ENCODE measurements at places on chromosomes 12 and 14.

DNA sequence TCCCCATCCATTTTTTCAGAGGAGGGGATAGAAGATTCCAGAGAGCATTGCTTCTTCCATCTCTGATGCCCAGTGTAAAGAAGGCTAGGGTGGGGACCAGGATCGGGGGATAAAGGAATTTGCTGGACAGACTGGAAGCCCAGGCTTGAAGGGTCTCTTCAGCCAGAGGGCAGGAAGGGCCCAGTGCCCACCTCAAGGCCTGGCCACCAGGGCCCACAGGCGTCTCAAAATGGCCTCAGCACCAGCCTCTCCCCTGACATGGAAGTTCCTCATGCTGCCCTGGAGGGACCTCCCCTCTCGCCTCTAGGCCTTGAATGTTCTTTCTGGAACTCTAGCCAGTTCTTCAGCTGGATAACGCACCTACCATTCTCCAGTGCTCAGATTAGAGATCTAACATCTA, 2.8 kb downstream of the RPS6KL1 start:
- no peak for DNase-seq

- no peak for DNase-seq
These were observed 2.5 kb downstream of the MYH7 start for GRCh38 chr14:23432946-23433345.

DNA sequence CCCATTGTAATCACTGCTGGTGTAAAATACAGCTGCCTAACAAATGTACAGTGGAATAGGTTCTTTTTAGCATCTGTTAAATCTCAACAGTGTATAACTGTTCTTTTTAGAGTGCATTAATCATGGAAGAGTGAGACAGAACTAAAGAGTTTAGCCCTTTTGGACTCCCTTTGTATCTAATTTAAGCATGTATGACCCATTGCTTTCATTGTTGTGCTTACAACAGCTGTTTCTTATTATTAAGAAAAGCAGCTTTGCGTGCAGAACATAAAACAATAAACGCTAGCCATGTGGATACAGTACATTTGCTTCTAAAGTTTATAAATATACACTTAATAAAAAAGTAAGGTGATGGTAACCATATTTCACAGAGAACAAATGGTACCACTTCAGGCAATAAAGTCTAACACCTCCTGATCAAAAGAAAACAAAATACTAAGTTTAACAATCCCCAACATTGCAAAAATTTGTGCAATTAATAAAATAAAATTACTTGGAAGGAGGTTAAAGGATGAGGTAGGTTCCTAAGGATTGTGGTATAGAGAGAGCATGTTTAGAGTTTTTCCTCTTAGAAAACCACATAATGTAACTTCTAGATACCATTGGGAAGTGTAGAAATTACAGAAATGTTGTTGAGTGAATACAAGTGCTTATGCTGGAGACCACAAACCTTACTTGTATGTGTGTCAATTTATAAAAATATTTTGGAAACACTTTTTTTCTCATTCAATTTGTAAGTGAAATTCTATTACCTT, 448.7 kb downstream of the SLC6A15 start:
- peak; percentile 86 for DNase-seq

GRCh38 chr14:34340025-34340625, 121.9 kb downstream of the SPTSSA start:
- DNase-seq = no peak

GRCh38 chr12:24902511-24903328, 46.2 kb downstream of the BCAT1 start:
- peak; percentile 54 for DNase-seq

DNA sequence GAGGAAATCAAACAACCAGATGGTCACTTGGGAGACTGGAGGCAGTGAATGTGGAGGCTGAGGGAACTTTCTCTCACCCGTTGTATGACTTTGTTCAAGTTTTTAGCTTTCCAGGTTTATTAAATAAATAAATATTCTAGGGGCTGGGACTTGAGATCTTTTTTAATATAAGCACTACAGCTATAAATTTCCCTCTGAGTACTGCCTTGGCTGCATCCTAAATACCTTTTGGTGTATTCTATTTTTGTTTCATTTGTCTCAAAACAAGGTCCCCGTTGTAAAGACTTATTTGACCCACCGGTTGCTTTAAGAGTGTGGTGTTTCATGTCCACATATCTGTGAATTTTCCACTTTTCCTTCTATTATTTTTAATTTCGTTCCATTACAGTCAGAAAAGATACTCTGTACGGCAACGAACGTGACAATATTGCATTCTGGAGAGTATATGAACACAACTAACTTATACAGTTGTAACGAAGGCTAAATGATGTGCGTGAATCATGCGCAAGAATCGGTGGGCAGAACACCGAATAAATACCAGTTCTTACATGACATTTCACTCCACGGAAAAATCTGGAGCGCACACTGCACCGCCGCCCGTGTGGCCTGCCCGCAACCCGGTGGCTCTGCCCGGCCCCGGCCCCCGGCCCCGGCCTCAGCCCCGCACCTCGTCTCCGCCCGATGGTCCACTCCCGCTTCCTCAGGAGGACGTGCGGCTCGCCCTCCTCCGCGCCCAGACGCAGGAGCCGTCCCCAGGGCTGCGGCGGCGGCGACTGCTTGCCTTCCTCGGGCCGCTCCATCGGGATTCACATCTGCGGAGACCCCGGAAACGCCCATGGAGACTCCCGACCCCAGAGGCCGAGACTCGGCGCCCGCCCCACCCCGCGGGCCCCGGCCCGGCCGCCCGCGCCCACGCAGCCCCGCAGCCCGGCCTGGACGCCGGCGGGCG, 602 bp downstream of the CHFR start:
- DNase-seq = no peak

- DNase-seq = no peak
These were observed 105.7 kb downstream of the PDE3A start for GRCh38 chr12:20474016-20474415.

- DNase-seq = no peak
These were observed at the start of gene CLEC12A for GRCh38 chr12:9971181-9971580. Gene CLEC12A, plus strand, starts transcription at chr12:9971409. Its CDS starts 188 bp downstream, at chr12:9971597.

DNA sequence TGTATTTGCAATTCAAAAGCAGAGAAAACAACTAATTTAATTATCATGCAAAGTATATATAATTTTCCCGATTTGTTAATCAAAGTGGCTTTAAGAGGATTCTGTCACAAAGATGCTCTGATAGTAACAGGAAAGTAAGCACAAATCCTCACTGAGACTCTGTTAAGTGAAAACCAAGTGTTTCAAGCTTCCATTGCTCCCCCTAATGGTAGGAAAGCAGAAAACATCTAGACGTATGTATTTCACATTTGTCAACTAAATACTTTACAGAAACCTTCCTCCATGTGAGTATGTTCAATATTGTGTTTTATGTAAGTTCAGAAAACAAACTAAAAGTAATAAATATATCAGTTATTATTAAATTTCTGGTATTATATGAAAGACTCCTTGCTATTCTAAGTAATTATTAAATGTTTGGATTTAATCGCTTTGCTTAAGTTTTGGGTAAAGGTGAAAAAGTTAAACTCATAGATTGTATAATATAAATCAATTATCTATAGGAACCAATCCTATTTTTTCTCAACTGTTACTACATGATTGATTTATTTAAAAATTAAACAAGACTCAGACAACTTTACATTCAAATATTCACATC, 1.5 kb upstream of the NTS start:
- peak; percentile 15 for DNase-seq

- no peak for DNase-seq
These were observed 2.5 kb upstream of the ACTN1 start for GRCh38 chr14:68981539-68981976.

DNA sequence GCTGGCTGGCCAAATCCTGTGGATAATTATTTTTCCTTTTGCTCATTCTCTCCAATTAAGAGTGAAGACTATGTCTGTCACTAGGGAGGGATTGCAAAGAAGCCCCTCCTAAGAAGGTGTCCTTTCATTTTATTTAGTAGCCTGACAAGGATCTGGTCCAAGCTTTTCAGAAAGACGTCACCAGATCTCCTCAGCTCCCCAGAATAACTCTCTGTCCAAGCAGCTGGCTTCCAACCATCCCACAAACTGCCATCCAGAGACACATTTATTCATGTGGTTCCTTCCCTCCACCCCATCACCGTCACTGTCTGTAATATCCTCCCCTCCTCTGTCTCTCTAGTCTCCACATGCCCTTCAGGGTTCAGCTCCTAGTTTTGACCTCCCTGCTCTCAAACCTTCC, 69.9 kb downstream of the PPM1H start:
- DNase-seq = no peak

DNA sequence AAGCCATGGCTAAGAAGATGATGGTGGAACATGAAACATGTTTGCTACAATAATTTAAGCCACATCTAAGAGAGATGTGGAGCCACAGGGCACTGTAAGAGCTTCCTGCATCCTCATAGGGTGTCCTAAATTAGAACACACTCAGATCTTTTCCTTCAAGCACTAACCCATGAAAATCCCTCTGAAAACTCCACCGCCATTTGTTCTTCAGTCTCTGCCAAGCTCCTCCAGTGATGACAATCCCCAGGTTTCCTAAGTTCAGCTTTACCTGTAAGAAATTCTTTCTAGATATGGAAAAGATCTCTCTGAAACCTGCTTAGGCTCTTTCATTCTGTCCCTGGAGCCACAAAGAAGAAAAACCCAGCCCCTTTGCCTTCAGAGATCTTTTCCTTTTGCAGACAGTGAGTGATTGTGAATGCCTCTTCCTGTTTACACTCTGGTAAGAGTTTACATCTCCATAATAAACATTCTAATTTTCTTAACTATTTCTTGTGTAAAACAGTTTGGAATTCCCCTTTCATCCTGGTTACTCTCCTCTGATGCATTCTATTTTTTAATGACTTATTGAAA, 907.2 kb downstream of the VRK1 start:
- no peak for DNase-seq

DNA sequence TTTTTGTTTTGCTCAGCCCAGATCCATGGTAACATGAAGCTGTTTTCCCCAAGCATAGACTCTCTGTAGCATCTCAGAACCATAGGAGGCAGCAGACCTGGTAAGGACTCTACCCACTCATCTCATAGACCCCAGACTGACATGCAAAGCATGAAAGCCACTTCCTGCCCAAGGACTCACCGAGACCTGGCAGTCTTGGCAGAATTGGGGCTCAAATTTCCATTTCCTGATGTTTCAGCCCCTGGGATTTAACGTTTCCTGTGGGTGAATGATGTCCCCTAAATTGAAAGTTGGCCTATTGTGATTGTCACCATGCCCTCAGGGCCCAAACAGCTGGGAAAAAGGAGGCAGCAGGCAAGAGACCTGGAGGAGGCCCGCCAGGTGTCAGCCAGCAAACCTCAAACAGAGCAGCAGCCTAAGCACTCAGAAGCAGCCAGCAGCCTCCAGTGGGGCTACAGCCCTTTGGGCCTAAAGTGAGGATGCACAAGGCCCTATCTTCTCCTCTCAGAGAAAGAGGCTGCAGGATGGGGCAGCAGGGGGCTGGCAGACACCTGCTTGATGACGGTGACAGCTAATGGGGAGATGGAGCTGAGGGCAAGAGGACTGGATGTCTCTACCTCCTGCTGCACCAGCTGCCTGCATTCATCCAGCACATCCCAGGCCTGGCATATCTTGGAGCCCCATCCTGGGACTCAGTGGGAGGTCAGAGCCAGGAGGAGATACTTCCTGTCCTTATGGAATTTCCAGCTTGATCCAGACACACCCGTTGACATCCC, 8.5 kb downstream of the KRT85 start:
- no peak for DNase-seq

- DNase-seq = no peak
These were observed 202.8 kb upstream of the PELI2 start for GRCh38 chr14:55915456-55915855.

DNA sequence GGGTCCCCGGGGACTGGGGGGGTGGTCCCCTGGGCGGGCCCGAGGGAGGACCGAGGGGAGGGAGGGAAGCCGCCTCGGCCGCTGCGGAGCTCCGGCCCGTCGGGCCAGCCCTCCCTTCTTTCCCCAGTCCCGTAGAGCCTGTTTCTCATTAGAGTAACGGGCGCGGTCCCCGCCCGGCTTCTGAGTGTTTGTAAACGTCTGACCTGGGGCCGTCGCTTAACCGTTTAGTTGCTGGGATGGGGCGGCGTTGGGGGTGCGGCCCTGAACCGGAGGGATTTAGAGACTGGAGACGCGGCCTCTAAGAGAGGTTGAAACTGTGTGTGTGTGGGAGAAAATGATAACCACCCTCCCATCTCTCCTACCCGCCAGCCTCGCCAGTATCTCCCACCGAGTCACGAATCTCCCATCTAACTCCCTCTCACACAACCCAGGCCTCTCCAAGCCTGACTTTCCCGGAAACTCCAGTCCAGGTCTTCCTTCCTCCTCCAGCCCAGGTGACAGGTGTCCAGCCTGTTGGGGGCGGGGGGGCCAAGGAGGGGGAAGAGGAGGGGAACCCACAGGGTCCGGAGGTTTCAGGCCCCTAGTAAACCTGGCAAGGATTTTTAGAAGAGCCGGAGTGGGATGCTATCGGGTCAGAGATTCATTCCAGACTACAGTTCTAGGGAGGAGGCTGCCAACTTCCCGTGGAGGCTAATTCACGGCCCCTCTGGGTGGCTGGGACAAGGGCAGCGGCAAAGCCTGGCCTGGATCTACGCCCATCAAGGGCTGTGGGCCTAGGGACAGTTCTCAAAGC, 1.1 kb upstream of the NFATC4 start:
- DNase-seq = peak; percentile 98

DNA sequence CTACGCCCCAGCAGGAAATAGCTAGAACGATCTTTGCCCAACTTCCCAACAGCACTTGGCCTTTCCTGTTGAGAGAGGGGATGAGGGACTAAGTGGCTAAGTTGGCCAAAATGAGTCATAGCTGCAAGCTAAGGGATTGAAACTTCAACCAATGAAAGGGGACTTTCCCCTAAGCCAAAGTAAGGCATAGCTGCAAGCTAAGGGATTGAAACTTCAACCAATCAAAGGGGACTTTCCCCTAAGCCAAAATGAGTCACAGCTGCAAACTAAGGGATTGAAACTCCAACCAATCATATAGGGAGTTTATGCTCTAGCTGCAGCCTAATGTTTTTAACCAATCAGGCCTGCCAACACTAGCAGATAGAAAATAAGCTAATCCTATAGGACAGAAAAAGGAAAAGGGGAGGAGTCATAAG, 100.5 kb upstream of the SSTR1 start:
- no peak for DNase-seq

DNA sequence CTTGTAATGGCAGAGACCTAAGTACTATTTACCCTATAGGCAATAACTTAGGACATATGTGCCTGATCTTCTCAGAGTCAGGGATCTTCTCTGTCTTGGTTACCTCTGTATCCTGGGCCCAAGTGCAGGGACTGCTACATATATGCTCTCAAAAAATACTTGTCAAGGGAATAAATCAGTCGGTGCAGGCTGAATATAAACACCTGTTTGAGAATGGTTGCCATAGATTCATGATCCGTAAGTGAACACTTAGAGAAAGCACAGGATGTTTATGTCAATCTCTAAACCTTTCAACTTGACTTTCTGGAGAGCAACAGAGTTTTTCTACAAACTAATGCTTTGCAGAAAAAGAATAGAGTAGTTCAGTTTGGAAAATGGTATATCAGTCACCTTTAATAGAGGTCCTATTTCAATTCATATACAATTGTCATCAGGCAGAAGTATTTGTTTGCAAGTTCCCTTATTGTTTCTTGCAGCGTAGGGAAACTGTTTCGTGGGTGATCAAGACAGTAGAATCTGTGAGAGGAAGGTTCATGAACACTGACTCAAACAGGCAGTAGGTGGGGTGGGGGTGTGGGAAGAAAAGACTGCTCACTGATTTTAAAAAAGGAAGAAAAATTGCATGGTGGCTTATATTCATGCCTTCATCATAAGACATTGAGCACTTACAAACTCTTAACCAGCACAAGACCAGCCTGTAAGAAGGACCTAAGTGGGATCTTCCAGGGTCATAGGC, 6.0 kb upstream of the UBE2N start:
- no peak for DNase-seq

GRCh38 chr12:53219292-53219955, 12.4 kb upstream of the ITGB7 start:
- DNase-seq = peak; percentile 76

GRCh38 chr12:13504736-13505135, 308.2 kb downstream of the EMP1 start:
- DNase-seq = no peak

Data from foreskin fibroblast (primary cell).